NB4 (cell line): ENCODE measurements at places on chromosomes 16 and 17.

- no peak for DNase-seq
These were observed 295.3 kb downstream of the SEC14L1 start for GRCh38 chr17:77436058-77436442.

DNA sequence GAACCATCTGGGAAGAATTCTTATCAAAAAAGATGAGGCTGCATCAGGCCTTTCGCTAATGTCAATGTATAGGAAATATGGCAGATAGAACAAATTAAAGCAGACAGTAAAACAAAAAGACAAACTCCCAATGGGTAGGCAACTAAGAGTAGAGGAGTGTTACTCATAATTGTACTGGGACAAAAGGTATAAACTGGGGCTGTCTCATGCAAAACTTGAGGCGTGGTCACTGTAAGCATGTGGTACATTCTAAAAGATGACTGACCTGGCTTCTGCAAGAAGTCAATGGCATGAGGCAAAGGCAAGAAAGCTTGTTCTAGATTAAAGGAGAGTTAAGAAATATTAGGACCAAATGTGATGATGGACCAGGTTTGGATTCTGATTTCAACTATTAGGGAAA lies 26.7 kb downstream of the SMIM36 start:
- DNase-seq, result no peak

DNA sequence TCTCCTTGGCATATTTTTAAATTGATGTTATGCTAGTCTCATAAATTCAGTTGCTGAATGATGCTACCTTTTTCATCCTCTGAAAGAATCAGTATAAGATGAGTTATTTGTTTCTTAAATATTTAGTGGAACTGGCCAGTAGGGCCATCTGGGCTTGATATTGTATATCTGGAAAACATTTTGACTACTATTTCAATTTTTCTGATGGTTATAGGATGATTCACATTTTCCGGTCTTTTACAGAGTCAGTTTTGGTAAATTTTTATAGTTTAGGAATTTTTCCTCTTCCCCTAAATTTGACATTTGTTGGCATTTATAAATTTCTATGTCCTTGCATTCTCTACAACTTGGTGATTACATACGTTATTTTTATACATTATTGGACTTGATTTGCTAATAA lies 296.3 kb upstream of the AXIN2 start:
- DNase-seq, result no peak

- peak; percentile 64 for DNase-seq
These were observed 6.7 kb downstream of the SPACA3 start for GRCh38 chr17:32998111-32998886.

DNA sequence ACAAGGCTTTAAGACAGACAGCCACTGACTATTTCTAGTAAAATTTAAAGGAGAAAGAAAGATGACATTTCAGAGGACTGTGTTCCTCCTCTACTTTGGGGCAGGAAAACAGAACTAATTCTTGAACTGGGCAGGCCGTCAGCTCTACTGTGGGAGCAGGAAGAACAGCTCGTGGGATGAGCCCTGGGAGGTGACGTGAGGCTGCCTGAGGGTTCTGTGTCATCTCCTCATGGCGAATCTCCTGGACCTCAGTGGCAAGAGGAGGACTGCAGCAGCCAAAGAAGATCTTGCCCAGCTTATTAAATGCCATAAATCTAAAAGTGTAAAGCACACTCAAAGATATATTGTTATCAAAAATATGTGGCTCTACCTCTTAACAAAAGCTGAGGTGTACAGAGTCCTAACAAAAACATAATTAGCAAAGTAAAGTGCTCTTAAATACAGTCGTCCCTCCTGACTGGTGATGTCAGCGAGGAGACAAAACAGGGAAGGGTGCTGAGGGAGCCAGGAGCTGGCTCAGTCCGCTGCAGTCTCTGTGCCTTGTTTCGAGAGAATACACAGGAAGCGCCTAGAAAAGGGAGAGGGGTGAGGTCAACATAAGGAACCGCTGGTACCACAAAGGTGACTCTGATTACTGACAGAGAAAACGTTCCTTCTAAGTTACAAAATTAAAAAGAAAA lies 58.0 kb downstream of the CREBBP start:
- peak; percentile 45 for DNase-seq

- DNase-seq, result no peak
These were observed 111.4 kb upstream of the DNAH9 start for GRCh38 chr17:11486868-11487310.

GRCh38 chr16:50467943-50468748 lies 80.0 kb upstream of the NKD1 start:
- peak; percentile 25 for DNase-seq

GRCh38 chr17:30961209-30962188 lies 9.3 kb upstream of the RNF135 start:
- peak; percentile 63 for DNase-seq

- DNase-seq, result peak; percentile 2
These were observed 247.4 kb downstream of the SHISA9 start for GRCh38 chr16:13148836-13149235.

GRCh38 chr17:80984749-80985148 lies 6.9 kb upstream of the CHMP6 start:
- no peak for DNase-seq

DNA sequence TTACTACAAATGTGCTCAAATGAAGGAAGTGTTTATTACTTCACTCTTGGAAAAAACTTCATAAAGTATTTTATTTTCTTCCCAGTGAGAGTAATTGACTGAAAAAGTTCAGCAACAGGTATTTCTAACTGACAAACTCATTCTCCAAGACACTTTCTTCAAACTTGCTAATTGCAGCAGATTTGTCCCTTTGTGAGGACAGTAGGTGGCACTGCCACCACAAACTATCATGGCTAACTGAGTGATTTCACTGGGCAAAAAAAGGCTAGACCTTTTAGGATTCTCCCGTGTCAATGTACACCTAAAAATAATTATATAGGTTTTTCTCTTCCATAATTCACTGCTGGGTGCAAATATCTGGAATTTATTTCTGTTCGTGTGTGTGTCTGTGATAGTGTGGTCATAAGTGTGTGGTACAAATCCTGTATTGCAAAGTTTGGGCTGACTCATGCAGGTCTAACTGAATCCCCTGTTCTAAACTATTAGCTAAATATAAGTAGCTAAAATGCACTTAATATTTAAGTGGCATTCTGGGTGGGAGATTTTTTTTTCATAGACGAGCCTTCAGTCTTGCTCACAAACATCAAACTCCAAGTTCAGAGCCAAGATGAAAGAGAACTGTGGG lies 3.9 kb downstream of the HS3ST3A1 start:
- peak; percentile 74 for DNase-seq

DNA sequence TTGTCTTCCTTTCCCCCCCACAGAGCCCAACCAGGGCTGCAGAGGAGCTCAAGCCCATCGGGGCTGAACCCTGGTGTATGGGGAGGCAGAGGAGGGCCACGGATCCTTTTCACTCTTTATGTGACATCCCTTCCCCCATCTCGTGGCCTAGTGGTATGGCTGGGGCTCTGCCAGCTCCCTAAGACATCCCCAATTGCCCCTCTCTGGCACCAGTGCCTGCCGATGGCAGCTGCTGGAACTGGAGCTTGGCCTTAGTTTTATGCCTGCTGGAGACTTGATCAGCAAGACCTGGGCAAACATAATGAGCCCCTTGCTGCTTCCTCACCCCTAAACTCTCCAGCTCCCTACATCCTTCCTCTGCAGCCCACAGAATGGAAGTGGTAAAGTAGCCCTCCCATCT lies 8.0 kb upstream of the TOP2A start:
- DNase-seq, result no peak
